ENCODE measurements at places on chromosomes 3 and 15.

- no peak for DNase-seq
Observed at GRCh38 chr15:69565066-69565655, 112.5 kb downstream of the RPLP1 start.

DNA sequence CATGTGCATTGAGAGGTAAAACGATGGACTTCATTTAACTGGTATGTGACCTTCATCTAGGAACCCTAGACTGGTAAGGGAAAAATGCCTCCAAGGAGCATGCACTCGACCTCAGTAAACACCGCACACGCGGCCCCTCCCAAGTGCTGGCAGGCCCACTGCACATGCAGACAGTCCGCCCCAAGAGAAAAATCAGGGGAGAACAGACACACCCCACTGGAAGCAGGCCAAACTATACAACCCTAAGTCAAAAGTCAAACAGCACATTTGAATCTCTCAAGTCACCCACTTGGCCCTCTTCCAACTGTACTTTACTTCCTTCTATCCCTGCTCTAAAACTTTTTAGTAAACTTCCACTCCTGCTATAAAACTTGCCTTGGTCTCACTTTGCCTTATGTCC is 250.1 kb upstream of the HES1 start:
- no peak for DNase-seq

DNA sequence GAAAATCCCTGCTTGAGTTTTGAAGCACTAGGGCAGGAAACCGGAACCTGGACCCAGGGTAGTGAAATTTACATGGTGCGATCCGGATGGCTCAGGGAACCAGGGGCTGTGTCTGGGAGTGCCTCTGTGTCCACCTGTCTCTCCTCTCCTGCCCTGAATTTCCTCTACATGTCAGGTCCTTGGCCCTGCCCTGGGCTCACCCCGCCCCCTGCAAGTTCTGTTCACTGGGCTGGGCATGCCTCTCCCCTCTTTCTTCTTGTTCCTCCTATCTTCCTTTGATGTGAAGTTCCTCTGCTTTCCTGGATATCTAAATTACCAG is 435.9 kb upstream of the RBMS3 start:
- DNase-seq = no peak

DNA sequence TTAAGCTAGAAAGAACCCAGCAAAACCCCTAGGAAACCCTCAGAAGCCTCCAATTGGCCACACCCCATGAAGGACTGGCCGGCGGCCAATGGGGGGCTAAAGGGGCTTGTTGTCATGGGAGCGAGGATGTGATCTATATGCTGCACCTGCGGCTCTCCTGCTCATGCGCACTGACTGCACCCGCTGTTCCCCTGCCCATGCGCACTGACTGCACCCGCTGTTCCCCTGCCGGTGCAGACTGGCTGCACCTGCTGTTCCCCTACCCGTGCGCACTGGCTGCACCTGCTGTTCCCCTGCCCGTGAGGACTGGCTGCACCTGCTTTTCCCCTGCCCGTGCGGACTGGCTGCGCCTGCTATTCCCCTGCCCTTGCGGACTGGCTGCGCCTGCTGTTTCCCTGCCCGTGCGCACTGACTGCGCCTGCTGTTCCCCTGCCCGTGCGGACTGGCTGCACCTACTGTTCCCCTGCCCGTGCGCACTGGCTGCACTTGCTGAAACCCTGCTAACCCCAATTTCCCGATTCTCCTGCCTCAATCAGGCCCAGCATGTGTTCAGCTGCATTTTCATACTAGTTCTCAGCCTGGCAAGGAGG is 16.8 kb upstream of the MCCC1 start:
- no peak for DNase-seq

DNA sequence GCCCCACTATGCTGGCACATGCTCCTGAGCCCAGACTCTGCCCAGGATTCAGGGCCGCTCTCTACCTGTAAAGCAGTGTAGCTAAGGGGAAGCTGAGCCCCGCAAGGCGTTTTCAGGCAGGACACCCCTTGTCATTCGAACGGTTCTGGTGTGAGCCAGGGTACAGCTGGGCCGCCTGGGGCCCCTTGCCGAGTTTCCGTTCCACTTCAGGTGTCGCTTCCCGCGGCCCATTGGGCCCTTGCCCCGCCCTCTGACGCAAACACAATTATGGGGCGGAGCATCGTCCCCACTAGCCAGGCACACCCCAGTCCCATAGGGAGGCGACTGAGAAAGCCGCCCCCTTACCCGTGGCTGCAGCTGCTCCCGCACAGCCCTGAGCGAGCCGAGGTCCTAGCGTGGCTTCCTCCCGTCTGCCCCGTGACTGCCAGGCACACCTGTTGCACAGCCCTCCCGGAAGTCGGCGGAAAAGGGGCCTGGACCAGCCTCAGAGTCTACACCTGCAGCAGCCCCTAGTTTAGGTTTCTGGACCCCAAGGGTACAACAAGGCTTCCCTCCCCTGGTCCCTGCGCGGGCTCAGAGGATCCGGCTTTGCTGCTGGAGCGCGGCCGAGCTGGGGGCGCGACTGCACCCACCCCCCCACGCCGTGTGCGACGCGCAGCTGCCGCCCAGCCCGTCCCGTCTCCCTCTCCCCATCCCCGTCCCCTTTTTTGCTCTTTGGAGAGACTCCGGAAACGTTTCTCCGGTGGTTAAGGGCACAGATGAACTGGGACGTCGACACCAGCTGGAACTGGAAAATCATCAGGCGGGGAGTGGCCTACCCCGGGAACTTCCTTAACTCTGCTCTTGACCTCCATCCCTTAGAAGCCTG is at the start of gene PLSCR2:
Gene PLSCR2 (minus strand): TSS at position 412 of the 868 bp plus-strand sequence. CDS start 9,657 bp downstream, outside the sequence.
- DNase-seq = peak; percentile 10

DNA sequence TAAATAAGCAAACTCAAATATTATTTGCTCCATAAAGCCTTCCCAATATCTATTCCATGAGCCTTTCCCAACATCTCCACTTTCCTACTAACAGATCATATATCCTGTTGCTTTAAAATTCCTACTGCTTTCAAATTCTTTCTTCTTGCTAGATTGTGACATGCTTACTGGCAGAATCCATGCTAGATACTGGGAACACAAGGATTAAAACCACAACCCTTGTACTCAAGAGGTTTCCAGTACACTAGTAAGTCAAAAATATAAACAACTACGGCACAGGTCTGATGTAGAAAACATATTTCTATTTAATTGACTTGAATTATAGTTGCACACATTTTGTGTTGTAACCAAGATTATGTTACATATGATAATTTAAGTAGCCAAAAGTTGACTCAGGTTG is 275.0 kb downstream of the ZBTB20 start:
- DNase-seq = no peak

DNA sequence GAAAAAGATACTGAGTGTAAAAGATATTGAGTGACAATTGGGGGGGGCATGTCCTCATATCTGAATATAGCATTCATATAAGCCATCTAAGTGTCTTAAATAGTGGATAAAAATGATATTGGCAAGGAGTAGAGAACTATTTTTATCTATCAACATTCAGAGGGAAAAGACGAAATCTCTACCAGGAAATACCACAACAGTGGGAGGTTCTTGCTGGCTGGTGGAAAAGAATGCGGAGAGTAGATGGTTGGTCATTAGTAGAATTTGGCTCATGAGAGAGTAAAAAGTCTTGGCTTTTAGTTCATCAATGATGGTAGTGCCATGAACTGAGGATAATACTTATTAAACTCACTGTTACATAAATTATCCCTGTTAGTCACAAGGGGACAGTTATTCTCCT is 4.8 kb upstream of the TCF12 start:
- no peak for DNase-seq

GRCh38 chr3:151440940-151441339 is 19.9 kb downstream of the IGSF10 start:
- no peak for DNase-seq

- no peak for DNase-seq
Observed at GRCh38 chr3:107925851-107926250, 165.0 kb downstream of the CD47 start.

GRCh38 chr3:10758304-10759037 is 57.6 kb upstream of the SLC6A11 start:
- DNase-seq = peak; percentile 10

- DNase-seq = no peak
Observed at GRCh38 chr15:58374147-58374546, 57.6 kb upstream of the LIPC start.

GRCh38 chr3:172258624-172259023 is 189.6 kb downstream of the GHSR start:
- DNase-seq = no peak

GRCh38 chr3:190694335-190695001 is 168.0 kb downstream of the GMNC start:
- no peak for DNase-seq

GRCh38 chr3:101778385-101779046 is 495 bp upstream of the NXPE3 start:
- DNase-seq = no peak

Measured in stimulated activated CD4-positive, alpha-beta T cell treated with anti-CD3 and anti-CD28 coated beads, TNF-alpha, amount 100 ng/mL, for 1 hour (primary cell).